ENCODE measurements at places on chromosomes 1 and 21.
A peak's percentile ranks its signal among the peaks of the same experiment; 100 is the strongest.

DNA sequence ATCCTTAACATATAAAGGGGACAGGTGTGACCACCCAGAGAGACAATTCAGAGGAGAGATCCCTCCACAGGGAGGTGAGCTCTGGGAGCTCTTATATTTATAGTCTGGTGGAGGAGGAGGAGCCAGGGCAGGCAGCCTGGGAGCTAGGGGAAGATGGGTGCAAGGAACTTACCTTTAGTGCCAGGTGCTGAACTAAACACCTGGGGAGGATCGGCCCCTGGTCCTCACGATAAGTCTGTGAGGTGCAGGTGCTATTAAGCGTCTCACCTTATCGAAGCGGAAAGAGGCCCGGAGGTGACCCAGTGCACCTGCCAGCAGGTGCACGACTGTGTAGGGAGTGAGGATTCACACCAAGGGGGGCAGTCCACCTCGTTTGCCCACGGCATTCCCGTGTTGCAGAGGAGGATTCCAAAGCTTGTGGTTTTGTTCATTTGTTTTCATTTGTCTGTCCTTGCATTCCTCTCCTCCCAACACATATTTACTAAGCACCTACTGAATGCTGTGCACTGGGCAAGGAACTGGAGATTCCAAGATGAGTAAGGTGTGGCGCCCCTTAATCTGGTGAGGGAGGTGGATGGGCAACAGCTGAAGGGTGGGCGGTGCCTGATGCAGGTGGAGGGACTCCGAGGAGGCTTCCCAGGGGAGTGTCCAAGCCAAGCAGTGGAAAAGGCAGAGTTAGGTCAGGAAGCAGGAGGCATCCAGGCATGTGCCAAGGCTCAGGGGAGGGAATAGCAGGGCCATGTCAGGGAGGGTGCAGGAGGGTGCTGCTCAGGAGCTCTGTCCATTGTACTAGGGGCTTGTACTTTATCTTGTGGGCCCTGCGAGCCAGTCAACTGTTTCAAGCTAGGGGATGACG, 11.5 kb downstream of the ARHGEF10L start:
- peak; percentile 22 for DNase-seq

DNA sequence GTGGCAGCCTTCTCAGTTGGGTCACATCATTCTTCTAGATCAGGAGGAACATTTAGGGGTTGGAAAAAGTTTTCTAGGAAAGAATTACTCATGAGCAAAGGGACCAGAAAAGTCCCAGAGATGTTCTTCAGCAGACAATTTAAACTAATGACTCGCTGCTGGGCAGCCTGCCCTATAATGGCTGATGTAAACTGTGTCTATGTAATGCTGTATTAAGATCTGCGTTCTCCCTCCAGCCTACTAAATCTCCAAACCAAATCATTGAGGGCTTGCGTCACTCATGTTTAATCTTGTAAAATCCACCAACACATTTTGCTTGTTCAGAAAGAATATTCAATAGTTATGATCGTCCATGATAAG, 92.1 kb downstream of the LRRC8C start:
- DNase-seq: no peak

DNA sequence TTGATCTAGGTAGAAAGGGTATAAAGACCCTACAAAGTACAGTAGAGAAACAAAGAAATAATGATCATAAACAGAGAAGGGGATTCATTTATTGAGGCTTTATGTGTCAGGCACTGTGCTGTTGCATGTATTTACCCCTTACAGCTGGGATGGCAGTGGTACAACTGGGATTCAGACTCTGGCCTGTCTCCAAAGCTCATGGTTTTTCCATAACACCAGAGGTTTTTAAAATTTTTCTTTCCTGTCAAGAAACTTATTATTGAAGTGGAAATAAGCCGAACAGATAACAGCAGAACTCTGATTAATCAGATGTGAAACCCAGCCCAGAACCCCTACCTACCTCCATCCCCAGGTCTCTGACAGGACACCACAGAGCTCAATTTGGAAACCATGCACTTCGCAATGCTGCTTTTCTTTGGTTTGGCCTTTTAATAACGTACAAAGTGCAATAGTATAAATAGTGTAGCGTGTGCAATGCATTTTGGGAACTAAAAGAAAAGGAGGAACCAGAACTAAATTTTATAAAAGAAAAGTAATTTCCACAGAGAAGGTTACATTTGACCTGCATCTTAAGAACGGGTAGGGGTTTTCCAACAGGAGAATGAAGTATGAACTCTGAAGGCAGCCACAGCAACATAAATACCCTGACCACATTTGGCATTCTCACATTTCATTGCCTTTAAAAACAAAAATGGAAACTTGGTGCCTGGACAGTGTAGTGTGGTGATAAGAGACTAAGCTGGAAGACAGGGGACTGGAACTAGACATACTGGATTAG, 92.0 kb upstream of the S1PR1 start:
- DNase-seq: no peak

DNA sequence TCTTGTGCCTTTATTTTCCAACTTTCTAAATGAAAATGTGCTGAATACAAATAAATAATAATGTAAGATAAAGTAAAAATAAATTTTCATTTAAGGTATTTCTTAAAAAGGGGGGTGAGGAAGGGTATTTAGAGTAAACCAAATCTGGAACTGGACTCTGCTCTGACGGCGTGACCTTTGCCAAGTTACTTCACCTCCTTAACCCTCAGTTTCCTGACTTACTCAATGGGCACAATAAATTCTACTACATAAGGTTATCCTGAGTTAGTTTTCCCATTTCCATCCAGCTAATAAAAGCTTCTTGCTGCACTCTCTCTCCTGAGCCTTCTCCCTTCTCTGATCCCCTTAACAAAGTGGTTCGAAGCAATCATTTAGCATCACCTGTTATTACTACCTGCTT, 93.9 kb downstream of the NID1 start:
- DNase-seq: no peak

DNA sequence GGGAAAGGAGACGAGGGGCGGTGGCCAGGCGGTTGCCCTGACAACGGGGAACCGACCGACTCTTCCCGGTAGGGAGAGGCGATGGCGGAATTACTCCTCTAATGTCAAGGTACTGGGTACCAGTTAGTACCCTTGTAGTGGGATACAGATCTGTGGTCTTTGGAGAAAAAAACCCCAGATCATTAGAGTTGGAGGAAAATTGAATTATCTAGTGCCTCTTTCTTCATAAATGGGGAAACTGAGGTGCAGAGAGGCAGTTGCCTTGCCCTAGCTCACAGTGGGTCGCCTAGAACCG, 545 bp upstream of the PEF1 start:
- DNase-seq: no peak

DNA sequence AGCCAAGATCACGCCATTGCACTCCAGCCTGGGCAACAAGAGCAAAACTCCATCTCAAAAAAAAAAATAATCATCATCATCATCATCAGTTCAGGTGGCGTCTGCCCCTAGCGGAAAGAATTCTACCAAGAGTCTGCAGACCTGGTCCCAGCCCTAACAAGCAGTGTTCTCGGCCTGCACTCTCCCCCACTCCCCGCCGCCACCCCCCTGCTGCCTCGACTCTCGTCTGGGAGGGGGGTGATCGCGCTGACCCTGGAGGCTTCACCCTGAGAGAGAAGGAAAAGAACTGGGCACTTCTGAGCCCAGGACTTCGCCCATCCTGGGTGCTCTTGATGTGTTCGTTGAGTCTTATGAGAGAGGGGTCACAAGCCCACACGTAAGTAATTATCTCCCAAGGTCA, 160.1 kb upstream of the TMEM51 start:
- no peak for DNase-seq

GRCh38 chr1:68358439-68358838, 91.3 kb downstream of the RPE65 start:
- DNase-seq: no peak

DNA sequence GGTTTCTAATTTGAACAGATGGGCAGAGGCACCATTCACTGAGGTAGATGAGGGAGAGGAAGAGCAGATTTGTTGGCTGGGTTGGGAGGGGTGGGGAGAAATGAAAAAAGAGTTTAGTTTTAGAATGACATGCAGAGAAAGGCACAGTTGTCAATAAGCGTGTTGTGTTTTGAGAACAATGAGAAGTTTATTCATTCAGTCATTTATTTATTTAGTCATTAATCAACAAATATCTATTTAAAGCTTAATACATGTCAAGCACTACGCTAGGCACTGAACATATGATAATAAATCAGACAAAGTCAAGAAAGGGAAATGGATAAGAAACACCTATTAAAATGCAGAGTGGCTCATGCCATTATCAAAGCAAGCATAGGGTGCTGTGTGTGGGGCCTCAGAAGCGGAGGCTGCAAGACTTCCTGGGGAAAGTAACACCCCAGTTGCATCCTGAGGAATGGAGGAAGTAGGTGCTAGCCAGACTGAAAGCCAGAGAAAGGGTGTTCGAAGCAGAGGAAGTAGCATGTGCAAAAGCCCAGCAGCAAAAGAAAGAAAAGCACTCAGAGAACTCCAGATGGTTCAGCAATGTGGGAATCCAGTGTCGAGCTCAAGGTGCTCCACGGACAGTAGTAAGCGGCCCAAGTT, 114.1 kb downstream of the RNF220 start:
- DNase-seq: no peak

- no peak for DNase-seq
Observed at GRCh38 chr21:41750051-41750450, 16.8 kb downstream of the RIPK4 start.

DNA sequence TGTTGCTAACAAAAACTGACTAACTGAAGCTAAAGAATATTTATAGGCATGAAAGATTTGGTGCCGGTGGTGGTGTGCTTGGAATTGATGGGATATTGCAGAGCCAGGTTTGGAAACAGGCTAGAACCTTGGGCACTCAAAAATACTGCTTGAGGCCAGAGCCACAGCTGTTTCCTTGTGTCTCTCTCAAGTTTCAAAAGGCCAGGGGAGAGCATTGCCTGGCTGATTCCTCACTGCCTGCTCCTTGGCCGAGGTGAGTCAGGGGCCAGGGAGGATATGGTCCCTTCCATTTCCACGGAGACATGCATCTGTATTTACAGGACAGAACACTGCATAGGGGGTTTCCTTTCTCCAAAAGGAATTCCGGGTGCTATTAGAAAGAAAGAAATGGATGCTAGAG, 36.1 kb upstream of the IVNS1ABP start:
- DNase-seq: no peak

GRCh38 chr21:38716942-38717341, 88.8 kb upstream of the ETS2 start:
- no peak for DNase-seq

GRCh38 chr1:214957330-214958137, 125.0 kb upstream of the KCNK2 start:
- DNase-seq: no peak

- DNase-seq: no peak
Observed at GRCh38 chr1:92756537-92756936, 28.4 kb downstream of the EVI5 start.

DNA sequence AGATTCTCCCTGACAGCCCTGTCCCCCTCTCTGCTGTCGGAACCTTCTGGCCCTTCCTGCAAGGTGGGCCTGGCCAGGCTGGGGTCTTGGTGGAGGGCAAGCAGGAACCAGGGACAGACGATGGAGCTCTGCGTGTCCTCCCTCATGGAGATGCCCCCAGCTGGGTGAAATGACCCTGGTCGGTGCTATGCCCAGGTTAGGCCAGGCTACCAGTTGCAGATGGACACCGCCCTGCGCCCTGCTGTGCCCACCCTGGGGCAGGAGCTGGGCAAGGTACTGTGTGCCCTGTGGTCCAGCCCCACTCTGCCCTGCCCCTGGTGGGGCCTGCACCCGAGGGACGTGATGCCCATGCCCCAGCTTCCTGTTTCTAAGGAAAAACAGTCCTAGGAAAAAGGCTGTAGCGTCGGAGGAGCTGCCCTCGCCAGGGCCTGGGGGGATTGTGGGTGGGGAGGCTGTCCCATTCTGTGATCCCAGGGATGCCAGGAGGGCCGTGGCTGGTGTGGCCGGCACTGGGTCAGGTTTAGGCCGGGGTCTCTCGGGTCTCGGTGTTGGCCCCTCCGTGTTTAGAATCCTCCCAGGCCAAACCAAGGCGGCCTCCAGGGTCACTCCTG, 77.6 kb downstream of the MORN1 start:
- DNase-seq: no peak

GRCh38 chr1:160326418-160326817, 16.6 kb downstream of the COPA start:
- DNase-seq: no peak

DNA sequence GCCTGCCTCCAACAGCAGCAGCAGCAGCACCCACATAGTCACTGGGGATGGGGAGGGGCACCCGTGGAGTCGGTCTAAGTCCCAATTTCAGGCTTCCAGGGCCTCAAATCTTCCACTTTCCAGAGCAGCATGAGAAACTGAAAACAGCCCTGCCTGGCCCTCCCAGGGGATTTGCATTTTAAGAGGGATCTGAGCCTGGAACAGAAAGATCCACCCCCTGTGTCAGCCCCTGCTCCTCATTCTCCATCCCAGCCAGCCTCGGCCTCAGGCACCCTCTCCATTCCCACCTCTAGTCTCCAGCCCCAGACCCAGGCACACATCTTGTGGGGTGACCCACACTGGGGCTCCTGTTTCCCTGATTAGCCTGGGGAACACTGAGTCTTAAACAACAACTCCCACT, 51.8 kb downstream of the FBXO2 start:
- no peak for DNase-seq

DNA sequence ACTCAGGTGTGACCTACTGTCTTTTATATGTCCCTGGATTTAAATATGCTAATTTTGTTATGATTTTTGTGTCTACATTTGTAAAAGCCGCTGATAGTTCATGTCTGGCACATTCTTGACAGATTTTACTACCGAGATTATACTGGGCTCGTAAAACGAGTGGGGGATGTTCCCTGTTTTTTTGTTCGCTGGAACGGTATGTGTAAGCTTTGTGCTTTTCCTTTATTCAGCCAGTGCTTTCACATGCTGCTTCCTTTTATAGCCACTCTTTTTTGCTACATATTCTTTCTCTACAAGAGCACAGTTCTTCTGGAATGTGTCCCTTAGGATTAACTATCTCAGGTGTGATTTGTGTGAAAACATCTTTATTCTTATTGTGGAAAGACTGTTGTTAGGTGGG, 46.6 kb downstream of the ADARB1 start:
- no peak for DNase-seq

DNA sequence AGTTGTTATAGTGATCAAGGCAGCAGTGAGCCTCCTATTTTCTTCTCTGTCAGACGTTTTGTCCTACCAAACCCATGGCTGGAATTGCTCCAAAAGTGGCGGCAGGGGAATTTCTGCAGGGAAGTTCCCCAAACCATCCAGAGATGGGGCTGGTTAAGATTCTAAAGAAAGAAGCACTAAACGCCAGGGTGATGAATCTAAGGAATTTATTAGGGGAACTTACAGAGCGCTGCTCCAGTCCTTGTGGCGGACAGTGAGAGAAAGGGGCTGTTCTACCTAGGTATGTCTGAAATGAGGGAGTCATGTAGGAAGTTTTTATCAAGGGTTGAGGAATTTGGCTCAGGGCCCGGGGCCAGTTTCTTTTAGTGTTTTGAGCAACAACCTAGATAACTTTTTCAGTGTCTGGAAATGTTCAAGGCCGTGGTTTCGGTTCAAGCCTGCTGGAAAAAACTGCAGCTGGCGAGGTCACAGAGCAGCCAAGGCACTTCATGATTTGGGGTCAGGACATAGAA, 222.4 kb upstream of the B3GALT2 start:
- no peak for DNase-seq

GRCh38 chr1:67393737-67394136, 36.5 kb downstream of the SERBP1 start:
- no peak for DNase-seq
